ENCODE measurements at places on chromosomes 16 and 17. TPM values are rescaled to one million over a fixed set of nuclear protein-coding genes. Genes with fewer than 3 reads are reported as not detected.

The NUBP1 gene
- 26.9 TPM for polyA plus RNA-seq

The TBC1D26 gene
- polyA plus RNA-seq: not detected

The HS3ST3A1 gene
- 0.61 TPM for polyA plus RNA-seq

The AATK gene
- 3.9 TPM for polyA plus RNA-seq

The SEC14L5 gene
- polyA plus RNA-seq: 0.27 TPM

The C17orf78 gene
- not detected for polyA plus RNA-seq

The ZG16 gene
- 0.23 TPM for polyA plus RNA-seq

The MT1G gene
- polyA plus RNA-seq: 1,258 TPM

The MED9 gene
- 9.4 TPM for polyA plus RNA-seq

The HOXB3 gene
- 2.6 TPM for polyA plus RNA-seq

The UBB gene
- 984 TPM for polyA plus RNA-seq

The ABCA9 gene
- polyA plus RNA-seq: 21.1 TPM

The SMTNL2 gene
- polyA plus RNA-seq: 0.35 TPM

The ASB16 gene
- polyA plus RNA-seq: 0.92 TPM

The EMC8 gene
- polyA plus RNA-seq: 9.0 TPM

The SGSH gene
- polyA plus RNA-seq: 21.3 TPM

The SAT2 gene
- 130 TPM for polyA plus RNA-seq

The GRAP gene
- 1.5 TPM for polyA plus RNA-seq

The KRTAP2-2 gene
- polyA plus RNA-seq: not detected

The MYH4 gene
- not detected for polyA plus RNA-seq

The TMEM238L gene
- not detected for polyA plus RNA-seq

The ADAMTS18 gene
- 0.79 TPM for polyA plus RNA-seq

The PIRT gene
- not detected for polyA plus RNA-seq

Data from adipose tissue (tissue), 3 donors.